ENCODE measurements at places on chromosomes 3 and 15. TPM values are rescaled to one million over a fixed set of nuclear protein-coding genes. Genes with fewer than 3 reads are reported as not detected.
A peak's percentile ranks its signal among the peaks of the same experiment; 100 is the strongest.

GRCh38 chr3:73674280-73674679 lies 49.5 kb upstream of the PDZRN3 start:
- DNase-seq: no peak

DNA sequence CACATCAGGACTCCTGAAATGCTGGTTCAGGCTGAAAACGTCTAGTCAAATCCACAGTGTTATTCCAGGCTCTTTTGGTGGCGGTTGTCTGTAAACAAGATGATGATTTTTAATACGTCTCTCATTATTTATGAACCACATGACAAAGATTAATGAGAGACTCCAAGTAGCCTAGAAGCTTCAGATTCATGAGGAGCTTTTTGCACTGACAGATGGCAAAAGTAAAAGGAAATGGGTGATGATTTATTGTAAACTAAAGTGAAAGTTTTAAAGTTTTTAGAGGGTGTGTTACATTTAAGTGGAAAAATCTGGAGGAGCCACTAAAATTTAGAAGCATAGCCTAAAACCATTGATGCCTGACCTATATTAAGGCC lies 77.0 kb downstream of the BBX start:
- DNase-seq: no peak

DNA sequence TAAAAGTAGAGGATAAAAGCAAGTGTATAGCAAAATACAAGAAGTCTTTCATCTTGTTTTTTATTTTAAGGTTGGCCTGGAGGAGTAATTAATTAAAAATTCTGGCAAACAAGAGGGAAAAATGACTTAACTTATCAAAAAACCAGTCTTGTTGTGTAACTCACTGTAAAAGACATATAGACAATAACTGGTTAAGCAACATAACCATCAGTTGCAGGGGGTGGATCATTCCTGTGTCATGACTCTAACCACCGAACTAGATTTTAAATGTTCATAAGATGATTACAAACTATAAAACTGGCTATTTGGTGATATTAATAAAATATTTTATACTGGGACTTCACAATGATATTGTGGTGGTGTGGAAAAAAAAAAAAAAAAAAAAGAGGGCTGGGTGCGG lies 130.6 kb downstream of the STAG1 start:
- DNase-seq: no peak

DNA sequence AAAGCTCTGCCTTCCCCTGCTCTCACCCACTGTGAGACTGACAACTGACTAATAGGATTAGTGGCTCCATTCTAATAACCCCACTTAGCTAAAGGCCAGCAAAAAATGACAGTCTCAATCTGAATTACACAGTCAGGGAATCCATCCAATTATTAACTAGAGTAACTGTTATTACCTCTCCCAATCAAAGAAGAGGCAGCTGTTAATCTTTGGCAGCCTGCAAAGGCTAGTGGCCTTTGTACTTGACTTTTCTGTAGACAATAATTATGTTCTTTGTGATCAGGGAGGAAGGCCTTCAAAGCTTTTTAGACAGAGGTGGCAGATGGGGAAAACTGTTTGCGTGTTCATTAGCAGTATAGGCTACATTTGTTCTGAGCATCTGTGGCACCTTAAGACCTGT lies 177.7 kb downstream of the ISL2 start:
- DNase-seq: no peak

Gene NUDT16
- total RNA-seq: 16.1 TPM

DNA sequence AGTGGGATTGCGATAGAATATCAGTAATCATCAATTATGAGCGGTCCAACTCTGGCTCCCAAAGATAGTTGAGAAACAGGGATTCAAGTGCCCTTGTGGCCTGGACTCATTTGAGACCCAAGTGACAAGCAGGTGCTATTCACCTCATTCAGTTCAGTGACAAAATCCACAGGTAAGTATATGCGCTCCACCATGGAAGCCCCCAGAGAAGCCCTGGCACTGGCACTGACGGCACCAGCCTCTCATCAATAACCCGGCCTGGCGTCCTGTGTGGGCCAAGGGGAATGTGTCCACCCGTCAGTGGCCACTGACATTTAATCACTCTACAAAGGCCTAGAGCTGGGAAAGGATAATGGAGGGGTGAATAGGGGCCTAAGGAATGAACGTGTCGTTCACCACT lies 117.2 kb downstream of the ADCY5 start:
- DNase-seq: no peak

DNA sequence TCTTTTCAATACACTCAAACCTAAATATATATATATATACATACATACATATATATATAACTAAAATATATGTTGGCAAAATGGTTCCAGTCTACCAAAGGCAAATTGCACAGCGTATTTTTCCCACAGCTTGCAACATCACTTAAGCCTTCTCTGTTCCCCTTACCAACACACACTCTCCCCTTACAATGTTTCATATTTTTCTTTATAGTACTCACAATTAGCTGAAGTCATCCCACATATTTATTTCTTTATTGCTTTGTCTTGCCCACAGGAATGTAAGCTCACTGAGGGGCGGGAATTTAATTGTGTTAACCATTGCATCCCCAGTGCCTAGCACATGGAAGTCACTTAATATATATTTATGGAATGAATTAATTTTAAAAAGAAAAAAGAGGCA lies 288.3 kb downstream of the ULK4 start:
- DNase-seq: no peak

- DNase-seq: no peak
Measured at GRCh38 chr3:43968465-43968864, 273.2 kb upstream of the TOPAZ1 start.

GRCh38 chr15:75916978-75917377 lies 13.3 kb downstream of the FBXO22 start:
- no peak for DNase-seq

GRCh38 chr3:149120051-149120972 lies 9.1 kb upstream of the HPS3 start:
- peak; percentile 45 for DNase-seq

DNA sequence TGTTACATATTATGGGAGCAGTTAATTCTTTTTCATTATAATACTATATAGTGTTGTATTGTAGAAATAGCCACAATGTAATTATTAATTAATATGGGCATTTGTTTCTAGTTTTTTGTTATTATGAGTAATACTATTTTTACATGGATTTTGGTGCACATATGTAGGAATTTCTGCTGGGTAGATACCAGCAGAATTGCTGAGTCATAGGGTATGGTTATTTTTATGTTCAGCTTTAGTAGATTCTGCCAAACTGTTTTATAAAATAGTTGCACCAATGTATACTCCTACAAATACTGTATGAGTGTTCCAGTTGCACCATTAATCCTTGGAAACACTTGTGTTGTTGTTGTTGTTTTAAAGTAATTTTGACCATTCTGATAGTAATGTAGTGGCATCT lies 91.5 kb downstream of the SH3GL3 start:
- no peak for DNase-seq

Gene SSUH2
- not detected for total RNA-seq

- no peak for DNase-seq
Measured at GRCh38 chr3:182364323-182364722, 429.0 kb upstream of the ATP11B start.

DNA sequence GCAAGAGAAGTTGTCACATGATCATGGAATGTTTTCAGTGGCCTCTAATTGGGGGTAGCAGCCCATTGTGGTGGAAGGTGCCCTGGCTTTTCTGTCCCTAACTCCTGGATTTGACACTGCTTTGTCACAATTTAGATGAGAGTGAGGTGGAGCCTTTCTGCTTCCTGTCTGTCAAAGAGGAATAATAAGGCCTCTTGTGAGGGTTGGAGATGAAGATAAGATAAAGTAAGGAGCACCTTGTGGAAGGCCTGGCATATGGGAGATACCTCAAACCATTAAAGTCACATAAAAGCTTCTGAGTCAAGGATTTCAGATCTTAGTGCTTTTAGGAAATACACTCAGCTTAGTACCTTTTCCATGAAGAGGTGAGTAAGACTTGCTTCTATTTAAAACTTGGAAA lies 172.6 kb upstream of the FAM3D start:
- no peak for DNase-seq

- no peak for DNase-seq
Measured at GRCh38 chr15:88388686-88389085, 78.5 kb downstream of the MRPL46 start.

DNA sequence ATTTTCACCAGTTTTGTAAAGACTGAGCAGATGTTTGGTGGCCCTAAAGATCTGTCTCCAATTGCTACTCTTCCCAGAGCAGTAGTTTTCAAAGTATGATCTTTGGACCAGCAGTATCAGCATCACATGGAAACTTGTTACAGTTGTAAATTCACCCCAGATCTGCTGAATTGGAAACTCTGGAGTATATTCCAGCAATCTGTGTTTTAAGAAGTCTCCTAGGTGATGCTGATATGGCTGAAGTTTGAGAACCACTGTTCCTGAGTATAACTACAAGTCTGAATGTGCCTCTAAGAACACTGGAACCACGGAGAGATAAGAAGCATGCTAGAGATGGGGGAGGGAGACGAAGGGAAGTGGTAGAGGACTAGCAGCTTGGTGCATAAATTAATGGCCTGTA lies 45.7 kb downstream of the NUDT16 start:
- no peak for DNase-seq

DNA sequence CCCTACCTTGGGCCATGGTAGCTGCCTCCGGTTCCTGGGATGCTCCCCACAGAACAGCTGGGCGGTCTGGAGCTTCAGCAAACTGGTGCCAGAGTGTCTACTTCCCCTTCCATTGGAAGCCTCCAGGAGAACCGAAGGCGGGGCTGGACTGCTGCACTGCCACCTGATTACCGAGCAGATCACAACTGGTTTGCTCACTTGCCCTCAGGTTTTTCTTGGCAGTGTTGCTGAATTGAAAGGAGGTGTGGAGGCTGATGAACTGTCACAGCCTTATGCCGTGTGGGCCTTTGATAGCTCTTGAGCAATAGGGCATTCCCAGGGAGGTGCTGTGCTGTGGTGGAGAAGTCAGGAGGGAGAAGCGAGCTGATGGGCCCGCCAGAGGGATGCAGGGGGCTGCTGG lies at the start of gene TGM5:
Gene TGM5 (minus strand): TSS at position 95 of the 400 bp plus-strand sequence. CDS start 79 bp downstream, at position 16.
- DNase-seq: no peak

Gene RARB
- total RNA-seq: not detected

- DNase-seq: no peak
Measured at GRCh38 chr3:9109568-9109914, 139.9 kb downstream of the SRGAP3 start.

Gene TMEM212
- not detected for total RNA-seq

Gene FETUB
- not detected for total RNA-seq

Gene ADAMTS9
- 0.13 TPM for total RNA-seq

Gene TF
- total RNA-seq: 8.9 TPM

Gene STRIT1
- not detected for total RNA-seq

Gene ADAMTS17
- 0.15 TPM for total RNA-seq

DNA sequence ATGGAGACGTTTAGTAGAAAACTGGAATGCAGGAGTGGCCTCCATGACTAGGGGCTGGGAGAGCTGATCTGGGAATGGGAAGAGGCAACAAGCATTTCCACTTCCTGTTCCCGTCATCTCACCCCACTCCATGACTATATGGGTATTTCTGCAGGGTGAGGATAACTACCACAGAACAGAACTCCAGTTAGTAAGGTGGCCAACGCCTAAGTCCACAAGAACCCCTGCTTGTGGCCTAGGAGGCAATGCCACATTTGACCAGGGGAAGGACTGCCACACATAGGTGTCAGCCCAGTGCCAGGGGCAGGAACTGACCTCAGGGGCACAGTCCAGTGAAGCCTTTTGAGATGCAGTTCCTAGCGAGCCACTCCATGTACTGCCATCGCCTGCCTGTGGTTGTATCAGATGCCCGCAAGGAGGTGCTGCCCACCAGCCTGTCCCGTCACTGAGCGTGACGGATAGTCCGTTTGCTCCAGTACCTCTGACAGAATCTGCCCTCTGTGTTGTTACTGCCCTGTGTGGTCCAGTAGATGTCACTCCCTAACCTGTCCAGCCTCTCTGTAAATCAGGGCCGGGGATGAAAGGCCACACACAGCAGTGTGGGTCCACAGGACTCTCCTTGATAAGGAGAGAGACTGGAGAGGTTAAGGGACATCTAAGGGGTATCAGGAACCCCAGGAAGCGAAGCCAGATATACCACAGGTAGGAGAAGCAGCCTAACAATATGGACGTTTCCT lies 3.5 kb upstream of the MTFMT start:
- DNase-seq: no peak

Gene SPTBN5
- total RNA-seq: 0.18 TPM

GRCh38 chr15:39583596-39584265 lies 2.9 kb downstream of the THBS1 start:
- DNase-seq: no peak

DNA sequence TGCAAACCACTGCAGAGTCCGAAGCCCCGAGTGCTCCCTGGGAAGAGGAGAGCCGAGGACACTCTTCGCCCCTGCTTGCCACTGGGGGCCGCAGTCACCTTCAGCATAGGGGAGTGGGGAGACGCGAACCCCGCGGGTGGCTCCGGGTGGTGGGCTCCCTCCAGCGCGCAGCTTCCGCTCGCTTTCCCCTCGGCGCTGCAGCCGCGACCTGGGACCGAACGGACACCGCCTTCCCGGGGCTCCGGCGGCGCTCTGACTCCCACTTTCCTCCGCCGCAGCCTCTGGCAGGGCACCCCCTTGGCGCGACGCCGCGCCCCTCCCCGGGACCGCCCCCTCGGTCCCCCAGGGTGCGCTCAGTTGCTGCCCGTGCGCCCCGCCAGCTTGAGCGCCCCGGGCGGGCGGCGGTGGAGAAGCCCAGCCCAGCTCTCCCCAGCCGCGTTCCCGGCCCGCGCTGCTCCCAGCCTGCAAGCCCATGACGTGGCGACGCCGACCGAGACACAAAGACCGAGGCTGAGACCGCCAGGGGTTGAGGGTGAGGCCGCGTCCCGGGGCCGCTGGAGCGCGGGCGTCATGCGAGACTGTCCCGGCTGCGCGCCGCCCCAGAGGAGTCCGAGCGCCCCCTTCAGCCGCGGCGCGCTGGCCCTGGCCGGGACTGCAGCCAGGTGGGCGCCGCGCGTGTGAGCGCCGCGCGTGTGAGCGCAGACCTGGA lies at the start of gene MINAR1:
Gene MINAR1 (plus strand): TSS at position 701 of the 709 bp plus-strand sequence. CDS start 23,812 bp downstream, outside the sequence.
- DNase-seq: no peak

DNA sequence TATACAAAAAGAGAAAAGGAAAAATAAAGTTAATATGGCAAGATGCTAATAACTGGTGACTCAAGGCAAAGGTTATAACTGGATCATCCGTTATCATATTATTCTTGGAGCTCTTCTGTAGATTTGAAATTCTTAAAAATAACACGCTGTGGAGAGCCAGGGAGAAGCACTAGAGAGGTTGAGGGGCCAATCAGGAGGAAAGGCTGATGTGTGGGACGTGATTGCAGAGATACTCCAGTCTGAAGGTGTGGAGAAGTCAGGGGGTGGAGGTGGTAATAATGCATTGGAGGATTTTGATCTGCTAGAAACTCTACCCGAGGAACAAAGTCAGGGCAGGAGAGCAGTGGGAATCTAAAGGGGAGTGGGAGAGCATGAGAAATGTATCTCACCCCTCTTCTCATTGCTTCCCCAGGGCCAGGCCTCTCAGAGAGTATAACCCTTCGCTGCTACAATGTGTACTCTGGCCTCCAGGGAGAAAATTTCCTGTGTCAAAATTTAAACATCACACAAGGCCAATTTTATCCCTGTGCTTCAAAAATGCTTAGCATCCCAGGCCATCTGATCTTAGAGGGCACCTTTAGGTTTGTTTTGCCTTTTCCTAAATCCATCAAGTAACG lies 211.5 kb upstream of the SEMA6D start:
- DNase-seq: no peak
